ENCODE measurements at places on chromosomes 6 and 20.

DNA sequence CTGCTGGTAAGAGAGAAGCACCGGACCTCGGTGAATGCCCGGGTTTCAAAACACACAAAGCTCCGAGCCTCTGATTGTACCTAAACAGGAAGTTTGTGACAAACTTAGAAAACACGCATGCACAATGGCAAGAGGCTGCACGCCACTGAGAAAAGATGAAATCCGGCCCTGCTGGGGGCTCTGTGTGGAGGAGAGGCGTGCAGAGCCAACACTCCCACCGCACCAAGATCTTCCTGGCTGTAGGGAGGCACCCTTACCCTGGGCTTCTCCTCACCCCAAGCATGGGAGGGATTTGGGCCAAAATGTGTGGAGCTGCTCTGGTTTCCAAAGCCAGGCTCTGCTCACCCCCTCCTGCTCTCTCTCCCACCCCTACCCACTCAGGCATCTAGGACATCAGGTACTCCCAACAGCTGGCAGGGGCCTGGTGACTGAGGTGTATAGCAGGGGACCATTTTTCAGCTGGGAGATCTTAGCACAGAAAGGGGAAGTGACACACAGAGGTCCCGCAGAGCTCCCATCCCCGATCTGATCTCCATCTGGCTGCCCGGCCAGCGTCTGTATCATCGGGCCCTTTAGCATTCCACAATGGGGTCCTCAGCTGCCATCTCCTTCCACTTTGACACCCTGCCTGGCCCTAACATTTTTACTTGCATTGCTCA, 84.2 kb downstream of the TRERF1 start:
- DNase-seq, result no peak

- DNase-seq, result no peak
These were observed 25.6 kb downstream of the SIRPA start for GRCh38 chr20:1920826-1921225.

DNA sequence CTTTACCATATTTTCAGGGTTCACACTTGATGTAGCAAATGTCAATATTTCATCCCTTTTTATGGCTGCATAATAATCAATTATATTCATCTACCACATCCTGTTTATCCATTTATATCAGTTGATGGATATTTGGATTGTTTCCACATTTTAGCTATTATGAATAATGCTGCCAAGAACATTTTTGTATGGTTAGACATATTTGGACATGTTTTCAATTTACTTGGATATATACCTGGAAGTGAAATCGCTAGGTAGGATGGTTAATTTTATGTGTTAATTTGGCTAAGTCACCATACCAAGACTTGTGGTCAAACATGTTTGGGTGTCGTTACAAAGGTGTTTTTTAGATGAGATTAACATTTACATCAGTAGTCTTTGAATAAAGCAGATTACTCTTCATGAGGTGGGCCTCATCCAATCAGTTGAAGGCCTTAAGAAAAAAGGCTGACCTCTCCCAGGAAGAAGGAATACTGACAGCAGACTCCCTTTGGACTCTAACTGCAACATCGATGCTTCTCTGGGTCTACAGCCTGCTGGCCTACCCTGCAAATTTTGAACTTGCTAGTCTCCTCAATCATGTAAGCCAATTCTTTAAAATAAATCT, 196.5 kb downstream of the BACH2 start:
- no peak for DNase-seq

- DNase-seq, result no peak
These were observed 307.5 kb downstream of the EYS start for GRCh38 chr6:65399355-65400084.

- DNase-seq, result no peak
These were observed 9.5 kb upstream of the THBD start for GRCh38 chr20:23059001-23059400.

DNA sequence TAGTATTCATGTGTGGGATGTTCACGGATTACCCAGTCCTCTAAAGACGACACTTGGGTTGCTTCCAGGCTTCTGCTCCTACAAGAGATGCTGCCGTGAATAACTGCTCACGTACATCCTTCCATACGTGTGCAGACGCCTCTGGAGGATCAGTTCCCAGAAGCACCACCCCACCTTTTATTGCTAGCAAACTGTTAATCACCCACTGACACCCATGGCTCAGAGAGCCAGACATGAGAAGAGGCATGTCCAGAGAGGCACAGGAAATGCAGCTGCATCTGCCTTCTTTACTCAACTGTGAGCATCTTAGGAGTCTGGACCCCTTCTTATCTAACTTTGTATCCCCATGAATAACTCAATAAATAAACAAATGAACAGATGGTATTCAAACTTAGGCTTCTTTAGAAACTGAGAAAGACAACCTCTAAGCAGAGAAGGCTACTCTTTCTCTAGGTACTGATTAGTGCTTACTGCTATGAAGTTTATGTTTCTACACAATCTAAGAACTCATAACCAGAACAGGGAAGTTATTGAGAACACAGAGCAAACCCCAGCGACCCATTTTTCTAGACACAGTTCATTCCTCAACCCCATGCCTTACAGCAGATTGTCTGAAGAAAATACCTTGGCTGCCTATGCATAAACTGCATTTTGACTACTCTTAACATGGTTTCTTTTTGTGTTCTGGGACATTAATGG, 228.7 kb upstream of the RREB1 start:
- no peak for DNase-seq

GRCh38 chr20:5748246-5748645, 2.0 kb upstream of the SHLD1 start:
- DNase-seq, result no peak

DNA sequence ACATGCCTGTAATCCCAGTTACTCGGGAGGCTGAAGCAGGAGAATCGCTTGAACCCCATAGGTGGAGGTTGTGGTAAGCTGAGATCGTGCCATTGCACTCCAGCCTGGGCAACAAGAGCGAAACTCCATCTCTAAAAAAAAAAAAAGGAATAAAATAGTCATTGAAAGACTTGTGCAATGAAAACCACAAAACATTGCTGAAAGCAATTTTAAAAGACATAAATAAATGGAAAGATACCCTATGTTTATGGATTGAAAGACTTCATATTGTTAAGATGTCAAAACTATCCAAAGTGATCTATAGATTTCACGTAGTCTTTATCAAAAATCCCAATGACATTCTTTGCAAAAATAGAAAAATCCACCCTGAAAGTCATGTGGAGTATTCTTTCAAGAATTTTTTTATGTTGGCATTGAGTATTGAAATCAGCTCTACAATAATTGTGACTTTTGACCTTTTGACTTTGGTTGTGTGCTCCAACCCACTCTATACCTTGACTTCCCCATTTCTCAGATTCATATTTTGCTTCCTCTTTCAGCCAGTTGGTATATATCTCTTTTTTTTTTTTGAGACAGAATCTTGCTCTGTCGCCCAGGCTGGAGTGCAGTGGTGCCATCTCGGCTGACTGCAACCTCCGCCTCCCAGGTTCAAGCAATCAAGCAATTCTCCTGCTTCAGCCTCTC, 45.5 kb upstream of the SLC23A2 start:
- DNase-seq, result no peak

- DNase-seq, result no peak
These were observed 97.8 kb downstream of the PLEKHG1 start for GRCh38 chr6:150697515-150697914.

- DNase-seq, result no peak
These were observed 482.3 kb upstream of the SOX4 start for GRCh38 chr6:21111093-21111725.
